NCI-H446 (cell line): ENCODE measurements at places on chromosomes 13 and 19.
A peak's percentile ranks its signal among the peaks of the same experiment; 100 is the strongest.

DNA sequence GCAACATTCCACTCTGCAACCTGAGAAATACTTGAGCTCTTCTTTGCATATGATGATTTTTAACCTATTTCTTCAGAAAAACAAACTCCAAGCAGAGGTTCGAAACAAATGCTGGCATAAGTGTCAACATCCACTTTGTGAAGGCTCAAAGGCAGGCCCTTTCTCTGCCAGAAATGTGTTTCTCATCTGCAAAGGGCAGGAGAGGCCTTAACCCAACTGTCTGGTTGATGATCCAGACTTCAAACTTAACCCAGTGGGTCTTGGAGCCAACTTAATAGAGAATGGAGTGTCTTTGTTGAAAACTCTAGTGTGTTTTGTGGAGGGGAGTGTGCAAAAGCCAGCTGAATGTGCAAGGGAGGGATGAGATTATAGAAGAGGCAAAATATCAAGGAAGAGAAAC, 28.3 kb upstream of the ZNF507 start:
- DNase-seq: no peak

DNA sequence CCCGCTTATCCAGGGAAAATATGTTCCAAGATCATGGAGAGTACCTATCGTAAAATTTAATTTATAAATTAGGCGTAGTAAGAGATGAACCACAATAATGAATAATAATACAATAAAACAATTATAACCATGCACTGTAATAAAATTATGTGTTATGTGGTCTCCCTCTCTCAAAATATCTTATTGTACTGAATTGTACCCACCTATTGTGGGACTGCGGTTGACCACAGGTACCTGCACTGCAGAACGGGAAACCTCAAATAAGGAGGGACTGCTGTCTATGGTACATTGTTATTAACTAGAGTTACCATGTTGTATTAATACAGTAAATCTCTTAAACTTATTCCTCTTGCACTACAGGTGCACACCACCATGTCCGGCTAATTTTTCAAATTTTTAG, 5.3 kb upstream of the KLK12 start:
- DNase-seq: no peak

DNA sequence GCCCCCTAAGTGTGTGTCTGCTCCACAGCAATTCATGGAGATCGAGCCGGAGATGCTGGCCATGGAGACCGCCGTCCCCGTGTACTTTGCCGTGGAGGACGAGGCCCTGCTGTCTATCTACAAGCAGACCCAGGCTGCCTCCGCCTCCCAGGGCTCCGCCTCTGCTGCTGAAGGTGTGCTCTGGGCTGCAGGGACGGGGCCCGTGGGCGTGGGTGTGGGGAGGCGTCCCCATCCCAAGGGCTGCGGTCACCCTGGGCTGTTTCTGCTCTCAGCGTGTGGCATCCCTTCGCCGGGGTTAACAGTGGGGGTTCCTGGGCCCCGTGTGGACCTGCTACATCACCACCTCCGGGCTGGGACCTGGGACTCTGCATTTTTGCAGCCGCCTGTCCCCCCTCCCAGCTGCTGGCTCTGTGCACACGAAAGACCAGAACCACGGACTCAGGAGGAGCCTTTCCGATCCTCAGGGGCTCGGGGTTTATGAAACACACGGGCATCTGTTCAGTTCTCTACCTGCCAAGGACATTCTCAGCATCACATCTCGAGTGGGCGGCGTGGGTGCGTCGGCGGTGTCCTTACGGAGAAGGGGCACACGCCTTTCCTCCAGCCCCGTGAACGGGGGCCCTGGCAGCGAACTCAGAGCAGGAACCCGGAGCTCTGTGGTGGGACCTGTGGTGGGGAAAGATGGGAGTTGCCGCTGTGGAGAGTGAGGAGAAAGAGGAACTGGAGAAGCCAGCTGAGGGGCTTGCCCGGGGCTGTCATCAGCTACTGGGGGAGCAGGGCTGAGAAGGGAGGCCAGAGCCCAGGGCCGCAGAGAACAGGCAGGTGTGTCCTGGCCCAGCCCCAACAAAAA, 7.8 kb downstream of the NCLN start:
- DNase-seq: no peak

DNA sequence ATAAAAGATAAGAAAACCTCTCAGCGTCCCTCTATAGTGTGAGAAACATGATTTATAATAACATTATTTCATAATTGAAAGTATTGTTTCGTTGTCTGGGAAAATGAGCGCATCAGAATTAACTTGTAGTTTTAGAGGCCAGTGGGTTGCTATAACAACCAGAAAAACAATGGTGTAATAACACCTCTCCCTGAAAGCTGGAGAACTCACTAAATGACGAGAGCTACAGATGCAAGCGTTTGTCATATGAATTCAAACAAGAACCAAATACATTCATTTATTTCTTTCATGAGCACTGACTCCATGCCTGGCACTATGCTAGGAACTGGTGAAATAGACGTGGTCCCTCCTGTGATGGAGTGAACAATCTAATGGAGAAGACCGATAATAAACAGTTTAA, 16.3 kb downstream of the KBTBD7 start:
- no peak for DNase-seq

- DNase-seq: no peak
Observed at GRCh38 chr13:111401151-111401550, 80.7 kb downstream of the TEX29 start.

GRCh38 chr13:79870766-79871165, 389.8 kb downstream of the NDFIP2 start:
- DNase-seq: no peak

DNA sequence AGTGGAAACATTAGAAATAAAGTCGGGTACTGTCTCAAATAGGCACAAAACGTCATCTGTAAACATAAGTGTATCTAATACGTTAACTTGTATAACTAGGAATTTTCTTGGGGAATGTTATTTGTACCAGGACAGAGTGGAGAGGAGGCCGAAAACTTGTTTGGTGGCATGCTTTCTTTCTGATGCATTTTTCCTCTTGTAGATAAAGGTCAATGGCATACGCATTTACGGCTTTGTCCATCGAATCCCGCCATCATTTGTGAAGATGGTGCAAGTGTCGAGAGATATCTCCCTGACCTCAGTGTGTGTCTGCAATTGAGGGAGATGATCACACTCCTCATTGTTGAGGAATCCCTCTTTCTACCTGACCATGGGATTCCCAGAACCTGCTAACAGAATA, 4.7 kb downstream of the LGALS13 start:
- no peak for DNase-seq

- no peak for DNase-seq
Observed at GRCh38 chr13:37413161-37413560, 185.4 kb downstream of the POSTN start.

GRCh38 chr19:37506387-37507166, at the start of gene ZNF793:
ZNF793 (plus strand) TSS chr19:37506939; CDS start chr19:37523440, 16,501 bp downstream.
- no peak for DNase-seq

DNA sequence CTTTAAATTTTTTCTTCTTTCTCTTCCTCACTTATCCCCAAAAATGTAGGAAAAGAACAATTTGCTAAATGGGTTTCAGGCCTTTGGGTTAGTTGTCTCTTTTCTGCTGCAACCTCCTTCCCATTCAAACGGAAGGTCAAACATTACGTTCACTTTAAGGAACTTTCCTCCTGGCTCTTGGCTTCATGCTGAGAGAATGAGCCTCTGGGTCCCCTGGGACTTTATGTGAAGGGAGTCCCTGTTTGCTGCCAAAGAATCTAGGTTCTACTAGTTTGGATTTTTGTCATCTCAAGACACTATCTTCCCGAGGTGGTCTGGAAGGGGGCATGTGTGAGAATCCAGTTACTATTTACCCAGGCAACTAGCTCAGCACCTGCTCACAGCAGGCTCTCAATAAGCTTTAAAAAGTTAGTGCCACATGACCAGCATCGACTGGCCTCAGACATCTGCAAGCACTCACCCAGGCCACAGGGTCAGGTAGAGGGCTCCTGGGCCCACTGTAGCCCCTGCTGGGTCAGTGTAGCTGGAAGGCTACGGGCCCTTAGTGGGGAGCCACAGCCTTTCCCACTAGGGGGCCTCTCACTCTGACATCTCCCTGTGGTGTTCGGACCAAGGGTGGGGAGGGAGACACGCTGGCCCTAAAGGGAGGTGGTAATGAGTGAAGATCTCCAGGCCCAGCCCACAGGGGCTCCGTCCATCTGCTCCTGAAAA, 40.5 kb downstream of the FAM124A start:
- no peak for DNase-seq

DNA sequence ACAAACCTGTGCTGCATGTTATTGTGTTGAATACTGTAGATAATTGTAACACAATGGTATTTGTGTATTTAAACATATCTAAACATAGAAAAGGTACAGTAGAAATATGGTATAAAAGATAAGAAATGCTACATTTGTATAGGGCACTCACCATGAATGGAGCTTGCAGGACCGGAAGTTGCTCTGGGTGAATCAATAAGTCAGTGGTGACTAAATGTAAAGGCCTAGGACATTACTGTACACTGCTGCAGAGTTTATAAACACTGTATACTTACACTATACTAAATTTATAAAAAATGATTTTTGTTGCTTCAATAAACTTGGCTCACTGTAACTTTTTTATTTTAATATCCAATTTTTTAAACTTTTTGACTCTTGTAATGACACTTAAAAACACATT, 34.4 kb downstream of the LMO7 start:
- DNase-seq: no peak

GRCh38 chr19:7902796-7903243, 857 bp upstream of the MAP2K7 start:
- DNase-seq: no peak

- DNase-seq: no peak
Observed at GRCh38 chr13:111577956-111578605, 257.6 kb downstream of the TEX29 start.

DNA sequence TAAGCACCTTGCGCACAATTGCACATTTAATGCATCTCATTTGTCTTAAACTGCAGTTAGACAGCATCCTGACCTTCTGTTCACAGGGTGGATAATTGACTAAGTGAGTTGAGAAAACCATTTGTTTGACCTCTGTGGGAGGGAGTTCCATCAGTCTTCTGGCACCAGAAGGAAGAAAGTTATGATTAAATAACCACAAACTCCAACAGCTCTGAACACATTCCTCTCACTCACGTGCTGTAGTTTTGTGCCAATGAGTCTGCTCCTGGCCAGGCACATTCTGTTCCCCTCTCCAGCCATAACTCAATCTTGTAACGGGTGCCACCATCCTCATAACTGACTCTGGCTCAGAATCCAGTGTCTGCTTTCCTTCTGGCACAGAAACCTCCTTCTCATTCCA, 817.2 kb downstream of the SLITRK1 start:
- peak; percentile 35 for DNase-seq

DNA sequence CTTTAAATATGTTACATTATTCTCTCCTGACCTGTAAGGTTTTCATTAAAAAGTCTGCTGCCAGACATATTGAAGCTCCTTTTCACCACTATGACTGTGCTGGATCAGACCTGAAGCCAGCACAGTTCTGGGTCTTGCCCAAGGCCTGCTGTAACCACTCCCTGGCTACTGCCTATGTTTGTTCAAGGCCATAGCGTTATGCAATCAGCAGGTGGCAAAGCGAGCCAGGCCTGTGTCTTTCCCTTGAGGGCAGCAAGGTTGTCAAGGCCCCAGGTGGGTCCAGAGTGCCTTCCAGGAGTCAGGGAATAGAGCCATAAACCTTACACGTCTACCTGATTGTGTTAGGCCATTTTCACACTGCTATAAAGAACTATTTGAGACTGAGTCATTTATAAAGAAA, 496.8 kb upstream of the PCDH9 start:
- DNase-seq: no peak

DNA sequence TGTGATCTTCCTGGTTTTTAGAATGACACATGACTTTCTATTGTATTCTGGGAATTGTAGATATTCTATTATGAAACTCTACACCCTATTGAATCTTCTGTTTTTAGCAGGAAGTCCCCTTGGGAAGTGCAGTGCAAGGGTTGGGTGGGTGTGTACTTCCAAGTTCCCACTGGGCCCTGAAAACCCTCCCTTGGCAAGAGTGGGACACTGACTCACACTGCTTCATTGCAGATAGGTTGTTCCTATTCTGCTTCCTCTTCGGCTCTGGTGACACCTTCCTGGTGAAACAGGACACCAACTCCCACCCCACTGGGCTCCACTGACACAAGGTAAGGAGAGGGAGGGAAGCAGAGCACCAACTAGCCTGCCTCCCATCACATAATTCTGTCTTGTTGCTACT, 121.8 kb downstream of the KCTD12 start:
- no peak for DNase-seq

- no peak for DNase-seq
Observed at GRCh38 chr13:27353708-27354107, 70.7 kb upstream of the GTF3A start.

DNA sequence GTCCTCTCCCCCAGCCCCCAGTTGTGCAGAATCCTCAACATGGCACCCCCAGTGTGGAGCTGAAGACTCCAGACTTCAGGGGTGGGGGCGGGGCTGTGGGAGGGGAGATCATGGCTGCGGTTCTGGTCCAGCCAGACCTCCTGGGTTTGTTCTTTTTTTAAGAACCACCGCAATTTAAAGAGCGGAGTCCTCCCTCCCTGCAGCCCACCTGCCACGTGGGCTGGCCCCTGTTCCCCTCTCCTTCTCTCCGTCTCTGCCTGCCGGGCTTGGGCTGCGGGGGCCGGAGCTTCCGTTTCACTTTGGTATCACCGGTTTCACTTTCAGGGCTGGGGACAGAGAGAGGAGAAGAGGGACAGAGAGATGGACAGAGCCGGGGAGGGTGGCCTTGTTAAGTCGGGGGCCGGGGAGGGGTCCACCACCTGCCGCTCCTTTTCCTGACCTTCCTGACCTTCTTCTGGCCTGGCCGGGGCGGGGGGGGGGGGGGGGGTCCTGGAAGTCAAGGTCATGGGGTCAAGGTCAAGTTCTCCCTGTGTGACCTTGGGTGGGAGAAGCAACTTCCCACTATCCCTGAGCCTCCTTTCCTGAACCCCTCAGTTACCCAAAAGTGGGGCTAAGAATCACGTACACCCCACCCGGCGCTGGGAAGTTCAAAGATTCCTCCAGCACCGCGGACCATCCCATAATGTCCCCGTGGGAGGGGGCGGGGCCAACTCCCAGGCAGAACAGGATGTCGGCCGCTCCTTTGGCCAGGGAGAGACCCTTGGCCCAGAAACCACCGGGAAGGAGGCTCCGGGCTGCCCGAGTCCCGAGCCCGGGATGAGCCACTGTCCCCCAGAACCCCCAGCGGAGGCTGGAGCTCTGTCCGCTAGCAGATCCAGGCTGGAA, 11.3 kb upstream of the ZBTB7A start:
- no peak for DNase-seq

GRCh38 chr19:5507065-5507909, 52.1 kb downstream of the ZNRF4 start:
- DNase-seq: no peak

DNA sequence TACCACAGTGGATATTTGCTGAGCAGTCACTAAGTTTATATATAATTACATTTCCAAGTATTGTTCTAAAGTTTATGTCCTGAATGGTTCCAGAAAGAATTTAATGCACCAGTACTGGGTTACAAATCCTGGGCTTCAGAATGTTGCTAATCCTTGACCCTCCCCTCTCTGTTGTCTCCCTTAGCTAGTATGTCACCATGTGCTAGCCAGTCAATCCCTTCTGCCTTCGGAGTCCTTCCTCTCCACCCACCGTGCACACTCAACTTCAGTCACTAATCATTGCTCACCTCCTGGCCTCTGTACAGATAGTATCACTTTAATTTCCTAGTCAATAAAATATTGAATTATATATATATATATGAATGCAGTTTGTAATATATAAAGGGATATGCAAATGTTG, 7.5 kb downstream of the FAM124A start:
- DNase-seq: no peak

- no peak for DNase-seq
Observed at GRCh38 chr19:10279737-10280442, 6.9 kb upstream of the ICAM4 start.

- DNase-seq: no peak
Observed at GRCh38 chr19:2249010-2249866, at the start of gene AMH. AMH (plus strand) TSS chr19:2249323; CDS start chr19:2249333, 10 bp downstream.
